Activated CD8-positive, alpha-beta memory T cell treated with anti-CD3 and anti-CD28 coated beads, Interleukin-2, amount 10 ng/mL, durations not matched to agents 7 days and 5 days (primary cell): ENCODE measurements at places on chromosomes 7 and 10. TPM values are rescaled to one million over a fixed set of nuclear protein-coding genes. Genes with fewer than 3 reads are reported as not detected.

Gene DOCK4
- 0.64 TPM for total RNA-seq

Gene BAG3
- total RNA-seq: 13.0 TPM

Gene HTR5A
- total RNA-seq: not detected

Gene METTL27
- total RNA-seq: not detected

Gene SEC31B
- 120 TPM for total RNA-seq

Gene FAM25A
- total RNA-seq: not detected

Gene CPN1
- total RNA-seq: not detected

Gene KIAA1217
- total RNA-seq: 0.70 TPM

Gene ZNF727
- not detected for total RNA-seq

Gene MUC12
- 0.68 TPM for total RNA-seq

Gene COL17A1
- total RNA-seq: not detected

Gene PTPRN2
- 3.2 TPM for total RNA-seq

Gene ITGA8
- total RNA-seq: not detected
